ENCODE measurements at places on chromosomes 13 and 19.

- DNase-seq = no peak
These were observed 59.6 kb downstream of the CDADC1 start for GRCh38 chr13:49307365-49307764.

- DNase-seq = no peak
These were observed 1089.2 kb upstream of the PCDH9 start for GRCh38 chr13:68319384-68319783.

DNA sequence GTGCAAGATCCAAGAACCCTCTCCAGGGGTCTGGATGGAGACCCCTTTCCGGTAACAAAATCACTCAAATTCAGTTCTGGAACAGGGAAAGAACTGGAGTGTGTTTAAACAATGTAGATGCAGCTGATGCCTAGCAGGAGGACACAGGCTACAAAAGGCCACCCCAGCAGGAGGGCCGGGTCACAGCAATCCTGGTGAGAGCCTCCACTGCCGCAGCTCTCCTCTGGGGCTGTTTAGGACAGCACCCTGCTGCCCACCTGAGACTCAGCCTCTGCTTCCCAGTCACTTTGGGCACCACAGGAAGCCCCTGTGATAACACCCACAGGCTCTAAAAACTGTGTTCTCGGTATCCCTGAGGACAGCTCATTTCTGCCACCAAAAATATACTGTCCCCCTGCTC lies 318.7 kb upstream of the NBEA start:
- no peak for DNase-seq

- no peak for DNase-seq
These were observed 72.2 kb downstream of the SERTM1 start for GRCh38 chr13:36746051-36746450.

GRCh38 chr19:9782338-9782737 lies 13.8 kb upstream of the ZNF846 start:
- DNase-seq = no peak

DNA sequence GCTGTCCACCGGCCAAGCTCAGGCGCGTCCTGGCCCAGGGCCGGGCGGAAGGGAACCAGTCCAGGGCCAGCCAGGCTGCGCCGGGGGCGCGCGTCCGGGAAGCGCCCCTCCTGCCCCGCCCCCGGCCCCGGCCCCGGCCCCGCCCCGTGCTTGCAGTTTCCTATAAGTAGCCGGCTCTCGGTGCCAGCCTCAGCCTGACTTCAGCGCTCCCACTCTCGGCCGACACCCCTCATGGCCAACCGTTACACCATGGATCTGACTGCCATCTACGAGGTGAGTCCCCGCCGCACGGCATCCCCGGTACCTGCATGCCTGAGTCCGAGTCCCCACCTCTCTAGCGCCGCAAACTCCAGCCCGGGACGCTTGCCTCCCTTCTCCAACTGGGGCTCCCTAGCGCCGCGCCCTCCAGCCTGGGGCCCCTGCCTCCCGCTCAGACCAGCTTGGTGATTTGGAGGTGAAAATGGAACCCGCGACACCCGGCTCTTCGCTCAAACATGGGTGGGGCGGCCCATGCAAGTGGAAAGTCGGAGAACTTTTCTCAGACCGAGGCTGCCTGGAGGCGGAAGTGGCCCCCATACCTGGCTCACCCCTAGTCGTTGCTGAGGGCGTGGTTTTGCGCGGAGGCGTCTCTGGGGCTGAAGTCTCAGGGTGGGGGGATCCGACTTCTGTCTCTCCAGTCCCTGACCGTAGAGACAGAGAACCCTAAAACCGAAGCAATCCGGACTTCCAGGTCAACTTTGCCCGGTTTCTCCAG lies at the start of gene ZFP36:
ZFP36 (plus strand) TSS at position 192 of the 754 bp plus-strand sequence; CDS start at position 250, 58 bp downstream.
- DNase-seq = peak; percentile 80

DNA sequence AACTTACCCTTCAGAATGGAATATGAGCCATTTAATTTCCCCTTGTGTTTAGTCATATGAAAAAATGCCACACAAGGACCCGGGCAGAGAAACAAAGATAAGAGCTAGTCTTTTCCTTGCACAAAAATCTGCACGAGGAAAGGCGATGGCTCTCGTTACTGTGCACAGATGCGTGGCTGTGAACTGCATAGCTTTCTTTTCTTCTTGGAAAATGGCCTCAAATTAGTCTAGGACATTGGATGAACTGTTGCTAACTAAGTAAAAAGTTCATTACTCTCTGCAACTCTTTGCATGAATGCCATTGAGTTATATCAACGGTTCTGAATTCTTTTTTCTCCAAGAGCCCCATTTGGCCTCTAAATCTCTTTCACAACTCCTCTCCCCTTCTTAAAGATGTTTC lies 125.2 kb downstream of the COG6 start:
- no peak for DNase-seq

GRCh38 chr13:48232420-48233045 lies 473 bp upstream of the ITM2B start:
- no peak for DNase-seq

DNA sequence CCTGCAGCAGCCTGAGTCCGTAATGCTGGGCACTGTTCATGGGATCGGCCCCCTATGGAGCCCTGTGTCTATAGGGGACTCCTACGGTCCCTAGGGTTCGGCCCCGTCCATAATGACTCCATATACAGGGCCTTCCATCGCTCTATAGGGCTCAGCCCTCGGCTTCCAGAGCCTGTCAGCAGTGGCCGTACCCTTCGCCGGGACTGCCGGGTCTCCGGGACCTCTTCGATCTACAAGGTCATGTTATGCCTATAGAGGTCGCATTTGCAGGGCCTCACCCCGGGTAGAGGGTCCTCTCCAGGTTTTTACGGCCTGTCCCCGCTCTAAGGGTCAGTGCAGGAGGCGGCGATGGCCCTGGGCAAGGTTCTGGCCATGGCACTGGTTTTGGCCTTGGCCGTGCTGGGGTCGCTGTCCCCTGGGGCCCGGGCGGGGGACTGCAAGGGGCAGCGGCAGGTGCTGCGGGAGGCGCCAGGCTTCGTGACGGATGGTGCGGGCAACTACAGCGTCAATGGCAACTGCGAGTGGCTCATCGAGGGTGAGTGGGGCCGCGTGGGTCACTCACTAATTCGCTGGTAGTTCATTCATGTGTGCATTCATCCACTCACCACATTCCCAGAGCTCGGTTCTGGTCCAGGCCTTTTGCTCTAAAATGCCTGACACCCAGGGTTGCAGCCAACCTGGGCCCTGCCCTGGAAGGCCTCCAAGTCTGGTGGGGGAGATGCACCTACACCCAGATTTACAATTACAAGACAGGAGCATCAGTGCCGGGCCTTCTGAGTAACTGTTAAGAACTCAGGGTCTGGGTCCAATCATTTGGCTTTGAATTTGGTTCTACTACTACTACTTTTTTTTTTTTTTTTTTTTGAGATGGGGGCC lies 699 bp downstream of the MEGF8 start:
- no peak for DNase-seq

Data from T-helper 22 cell (primary cell).